ENCODE measurements at places on chromosomes 5 and 9.

GRCh38 chr9:81522716-81523551 lies 166.4 kb downstream of the TLE1 start:
- peak; percentile 24 for DNase-seq

GRCh38 chr5:156155598-156155997 lies 171.4 kb upstream of the SGCD start:
- no peak for DNase-seq

DNA sequence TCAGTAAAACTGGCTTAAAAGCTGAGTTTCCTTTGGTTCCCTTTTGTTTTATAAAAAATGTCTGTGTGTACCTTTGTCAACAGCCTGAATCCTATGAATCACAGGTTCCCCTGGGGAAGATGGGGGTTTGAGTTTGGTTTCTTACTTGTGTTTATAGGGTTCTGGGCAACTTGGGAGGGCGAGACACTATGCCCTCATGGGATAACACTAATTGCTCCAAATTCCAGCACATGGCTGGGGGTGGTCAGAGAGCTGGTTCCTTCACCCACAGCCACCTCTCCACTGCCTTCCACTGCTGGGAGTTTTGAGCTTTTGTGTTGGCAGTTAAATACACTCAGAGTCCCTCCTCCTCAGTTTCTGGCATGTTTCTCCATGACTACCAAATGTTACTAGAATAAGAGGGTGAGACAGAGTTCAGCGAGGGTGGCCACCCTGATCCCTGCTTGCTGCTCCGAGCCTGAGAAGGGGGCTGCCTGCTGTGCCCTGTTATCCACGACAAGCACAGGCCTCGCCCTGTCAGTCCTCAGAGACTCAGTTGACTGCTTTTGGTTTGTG lies 83.0 kb upstream of the EPB41L4B start:
- DNase-seq, result no peak

- DNase-seq, result no peak
Observed at GRCh38 chr5:92544036-92544435, 1037.0 kb downstream of the NR2F1-AS1 start.

- DNase-seq, result no peak
Observed at GRCh38 chr9:126205845-126206498, 120.7 kb upstream of the MVB12B start.

- DNase-seq, result no peak
Observed at GRCh38 chr5:112228667-112229066, 190.4 kb downstream of the EPB41L4A start.

DNA sequence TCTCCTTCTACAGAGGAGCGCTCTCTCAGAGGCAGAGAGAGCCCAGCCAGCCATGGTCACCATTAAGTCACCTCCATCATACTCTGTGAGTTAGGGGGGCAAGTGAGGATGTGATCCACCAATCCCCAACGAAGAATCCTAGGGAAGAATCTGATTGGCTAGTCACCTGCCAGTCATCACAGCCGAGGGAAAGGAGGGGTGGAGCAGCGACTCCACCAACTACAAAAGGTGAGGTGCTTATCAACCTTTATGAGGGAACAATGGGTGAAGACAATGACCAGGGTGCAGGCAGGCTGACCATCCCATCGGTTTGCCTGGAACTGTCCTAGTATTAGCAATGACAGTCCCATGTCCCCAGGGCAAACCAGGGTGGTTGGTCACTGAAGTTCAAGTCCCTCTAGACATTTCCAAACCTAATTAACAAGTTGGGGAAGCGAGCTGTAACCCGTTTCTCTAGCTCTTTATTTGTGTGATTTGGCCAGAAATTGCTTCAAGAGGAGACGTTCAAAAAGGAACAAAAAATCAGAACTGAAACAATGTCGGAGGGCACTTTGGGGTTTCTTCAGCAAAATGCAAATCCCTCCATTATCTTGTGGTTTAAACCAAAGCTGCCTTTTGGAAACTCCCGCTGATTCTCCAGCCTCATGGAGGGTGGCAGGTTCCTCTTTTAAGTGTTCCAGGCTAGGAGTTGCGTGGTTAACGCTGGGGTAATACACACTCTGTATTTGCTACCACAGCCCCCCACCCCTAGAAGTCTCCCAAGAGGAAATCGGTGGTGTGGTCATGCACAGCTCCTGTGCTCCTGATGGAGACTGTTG lies 18.8 kb upstream of the FCN1 start:
- DNase-seq, result peak; percentile 25

DNA sequence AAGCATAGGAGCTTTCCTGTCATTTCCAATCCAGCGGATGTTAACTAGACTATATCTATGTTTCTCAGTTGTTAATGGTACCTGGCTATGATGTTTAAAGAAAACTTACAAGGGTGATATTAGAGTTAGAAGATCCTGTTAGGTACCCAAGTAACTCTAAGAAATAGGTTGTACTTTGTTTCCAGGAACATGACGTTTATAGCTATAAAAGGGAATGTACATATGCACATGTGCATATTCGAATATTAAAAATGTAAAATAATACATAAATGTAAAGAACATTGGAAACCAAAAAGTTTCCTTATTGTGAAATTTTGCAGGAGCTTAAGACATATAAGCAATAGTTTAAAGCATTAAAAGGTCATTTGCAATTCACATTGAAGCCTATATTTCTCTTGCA lies 247.7 kb upstream of the EDIL3 start:
- no peak for DNase-seq

DNA sequence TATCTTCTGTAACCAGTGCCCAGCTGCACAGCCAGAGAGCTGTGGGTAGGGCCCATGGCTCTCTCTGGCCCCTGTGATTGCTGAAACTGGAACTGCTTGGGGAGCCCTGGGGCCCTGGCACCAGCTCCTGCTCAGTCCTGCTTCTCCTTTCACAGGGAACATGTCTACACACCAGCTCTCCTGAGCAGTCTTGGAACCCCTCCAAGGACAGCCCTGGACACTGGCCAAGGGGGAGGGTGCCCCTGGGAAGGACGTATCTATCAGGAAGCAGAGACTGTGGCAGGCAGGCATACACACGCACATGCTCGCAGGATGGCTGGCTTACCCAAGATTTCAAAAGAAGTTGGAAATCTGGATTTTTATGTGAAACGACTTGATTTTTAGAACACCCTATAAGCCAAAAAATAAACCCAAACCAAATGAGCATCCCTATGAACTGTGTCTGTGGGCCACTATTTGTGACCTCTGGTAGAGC lies 8.8 kb upstream of the TRAF1 start:
- DNase-seq, result peak; percentile 98

Data from KBM-7 (cell line).